CD4-positive, alpha-beta T cell (primary cell): ENCODE measurements at places on chromosomes 2 and 18. TPM values are rescaled to one million over a fixed set of nuclear protein-coding genes. Genes with fewer than 3 reads are reported as not detected.

DNA sequence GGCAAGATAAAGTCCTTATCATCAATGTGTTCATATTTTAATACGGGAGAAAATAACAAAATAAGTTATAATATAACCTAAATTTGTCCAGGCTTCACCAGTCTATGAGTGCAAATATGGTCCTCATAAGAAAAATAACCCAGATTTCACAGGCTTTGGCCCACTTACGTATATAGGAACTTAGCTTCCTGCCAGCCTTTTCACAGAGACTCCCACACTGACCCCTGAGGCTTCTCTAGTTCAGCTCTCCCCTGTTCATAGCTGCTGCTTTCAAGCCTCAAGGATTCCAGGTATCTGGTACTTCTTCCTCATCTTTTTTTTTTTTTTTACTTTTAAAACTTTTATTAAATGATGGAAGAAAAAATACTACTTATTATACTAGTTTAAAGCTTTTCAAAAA is 74.9 kb upstream of the PELI1 start:
- no peak for DNase-seq

RNF125 gene
- 107 TPM for total RNA-seq

DNA sequence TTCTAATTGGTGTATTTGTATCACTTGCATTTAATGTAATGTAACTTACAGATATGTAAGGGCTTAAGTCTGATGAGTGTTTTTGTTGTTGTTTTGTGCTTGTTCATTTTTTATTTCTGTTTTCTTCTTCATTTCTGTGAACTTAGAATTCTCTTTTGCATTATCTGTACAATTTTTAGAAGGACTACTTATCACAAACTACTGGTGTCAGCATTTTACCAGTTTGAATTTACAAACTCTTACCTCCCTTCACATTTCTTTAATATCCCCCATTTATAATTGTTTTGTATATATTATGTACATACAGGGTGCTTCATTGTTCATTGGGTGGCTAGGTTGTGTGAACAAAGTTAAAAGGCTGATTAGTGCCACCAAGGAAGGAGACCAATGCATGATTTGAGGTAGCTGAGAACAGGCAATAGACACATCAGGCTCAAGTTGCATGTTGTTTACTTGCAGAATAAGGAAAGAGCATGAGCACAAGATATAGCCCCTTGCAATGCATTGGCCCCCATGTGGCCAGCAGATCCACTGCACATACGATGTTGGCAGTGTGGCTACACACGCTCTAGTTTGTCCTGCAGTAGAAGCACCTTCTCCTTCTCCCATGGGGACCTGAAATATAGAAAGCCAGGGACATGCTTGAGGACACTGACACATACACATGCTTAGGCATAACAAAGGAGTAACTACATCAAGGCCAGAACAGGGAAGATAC is 198.2 kb downstream of the CD8B2 start:
- no peak for DNase-seq

SGPP2 gene
- total RNA-seq, result 1.7 TPM

GRCh38 chr18:60053747-60054304 is 154.0 kb downstream of the PMAIP1 start:
- DNase-seq, result no peak

FBXO48 gene
- 0.50 TPM for total RNA-seq

- no peak for DNase-seq
Observed at GRCh38 chr2:129301431-129301913, 678.0 kb upstream of the RAB6C start.

DNA sequence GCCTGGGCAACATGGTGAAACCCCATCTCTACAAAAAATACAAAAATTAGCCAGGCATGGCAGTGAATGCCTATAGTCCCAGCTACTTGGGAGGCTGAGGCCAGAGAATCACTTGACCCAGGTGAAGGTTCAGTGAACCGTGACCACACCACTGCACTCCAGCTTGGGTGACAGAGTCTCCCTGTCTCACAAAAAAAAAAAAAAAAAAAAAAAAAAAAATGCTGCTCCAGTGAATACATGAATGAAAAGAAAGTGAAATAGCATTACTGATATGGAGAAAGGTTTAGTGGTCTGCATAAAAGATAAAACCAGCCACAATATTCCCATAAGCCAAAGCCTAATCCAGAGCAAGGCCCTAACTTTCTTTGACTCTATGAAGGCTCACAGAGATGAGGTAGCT is 44.5 kb downstream of the METTL8 start:
- no peak for DNase-seq

GRCh38 chr2:48174503-48174902 is 268.2 kb upstream of the FBXO11 start:
- no peak for DNase-seq

PDK1 gene
- total RNA-seq, result 31.1 TPM
